Activated naive CD4-positive, alpha-beta T cell (primary cell): ENCODE measurements at places on chromosomes 6 and 20.
A peak's percentile ranks its signal among the peaks of the same experiment; 100 is the strongest.

DNA sequence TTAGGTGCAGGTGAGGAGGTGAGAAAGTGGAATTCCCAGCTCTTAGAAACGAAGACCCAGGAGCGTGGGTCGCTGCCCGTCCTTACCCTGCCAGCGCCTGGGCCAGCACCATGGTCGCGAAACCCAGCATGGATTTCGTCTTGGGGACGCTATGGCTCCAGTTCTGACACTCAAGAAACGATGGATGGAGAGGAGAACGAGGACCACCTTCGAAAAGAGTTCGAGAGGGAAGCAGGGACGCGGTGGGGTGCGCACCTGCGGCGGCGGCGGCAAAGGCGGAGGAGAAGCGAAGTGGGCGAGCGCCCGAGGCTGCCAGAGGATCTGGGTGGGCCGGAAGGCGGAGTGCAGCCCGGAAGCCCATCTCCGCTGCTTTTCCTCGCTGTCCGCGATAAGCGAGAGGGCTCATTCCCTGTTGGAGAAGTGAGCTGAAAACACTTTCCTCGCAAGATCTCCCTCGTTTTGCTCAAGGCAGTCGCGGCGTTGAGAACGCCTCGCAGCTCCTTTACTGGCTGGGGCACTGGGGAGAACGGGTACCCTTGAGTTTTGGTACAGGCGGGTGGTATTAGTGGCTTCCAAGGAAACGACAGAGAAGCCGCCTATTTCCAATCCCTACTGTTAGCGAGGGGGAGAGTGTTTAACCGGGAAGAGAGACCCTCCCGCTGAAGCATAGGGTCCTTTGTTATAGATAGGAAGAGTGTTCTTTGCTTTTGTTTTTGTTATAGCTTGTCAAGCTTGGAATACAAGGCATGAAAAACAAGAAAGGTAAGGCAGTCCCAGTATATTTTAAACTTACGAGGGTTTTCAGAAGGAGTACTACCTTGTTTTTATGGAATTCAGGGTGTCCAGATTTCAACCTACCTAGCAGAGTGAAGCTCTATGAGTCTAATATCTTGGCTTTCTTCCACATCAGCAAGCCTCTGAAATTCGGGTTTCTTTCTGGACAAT is 109.5 kb downstream of the TRIM27 start:
- no peak for DNase-seq

DNA sequence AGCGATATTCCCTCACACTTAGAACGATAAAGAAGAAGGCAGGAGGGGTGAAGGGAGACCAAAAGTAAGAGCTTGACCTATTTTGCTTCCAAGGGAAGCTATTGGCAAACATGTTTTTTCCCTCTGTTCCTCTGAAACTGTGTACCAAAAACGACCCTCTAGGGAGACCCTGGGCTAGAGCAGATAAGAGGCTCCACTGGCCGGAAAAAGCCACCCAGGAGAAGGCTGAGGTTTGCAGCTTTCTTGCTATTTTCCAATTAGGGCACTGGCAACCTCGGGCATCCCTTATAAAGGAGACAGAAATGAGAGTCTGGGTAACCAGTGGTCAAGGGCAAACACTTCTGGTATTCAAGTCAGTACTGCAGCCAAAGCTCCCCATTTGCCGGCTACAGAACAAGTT is 168.0 kb downstream of the KIF16B start:
- no peak for DNase-seq

GRCh38 chr6:41336824-41337223 is 1.4 kb downstream of the NCR2 start:
- no peak for DNase-seq

GRCh38 chr20:37364927-37365272 is 19.0 kb downstream of the SRC start:
- no peak for DNase-seq

- no peak for DNase-seq
Measured at GRCh38 chr20:48834278-48834677, 6.5 kb upstream of the PREX1 start.

GRCh38 chr6:44000164-44000842 is 126.9 kb downstream of the MRPL14 start:
- DNase-seq: no peak

GRCh38 chr6:83215131-83216047 is 22.2 kb downstream of the RWDD2A start:
- DNase-seq: peak; percentile 25

- DNase-seq: no peak
Measured at GRCh38 chr20:46774236-46774635, 64.8 kb downstream of the SLC2A10 start.
